SJCRH30 (cell line): ENCODE measurements at places on chromosomes 5 and 9. TPM values are rescaled to one million over a fixed set of nuclear protein-coding genes. Genes with fewer than 3 reads are reported as not detected.

The ABLIM3 gene
- 0.10 and 0.33 TPM in 2 replicates for total RNA-seq

The AMBP gene
- total RNA-seq = 0.55 and 0.81 TPM in 2 replicates

The GFRA3 gene
- total RNA-seq = 0.15 TPM in 1 of 2 replicates, not detected in the other

The FIBCD1 gene
- total RNA-seq = 2.8 TPM in 1 of 2 replicates, not detected in the other

The SLC25A2 gene
- 0.08 TPM in 1 of 2 replicates, not detected in the other for total RNA-seq

The SPATA31C1 gene
- total RNA-seq = 0.10 and 0.14 TPM in 2 replicates

The SHOC1 gene
- total RNA-seq = 0.58 and 0.85 TPM in 2 replicates

The TLE1 gene
- total RNA-seq = 101 and 102 TPM in 2 replicates

The IRX2 gene
- 6.1 and 6.4 TPM in 2 replicates for total RNA-seq

The CYSRT1 gene
- total RNA-seq = 1.7 TPM in 2 replicates

The ANKRD55 gene
- not detected in 2 replicates for total RNA-seq

The RGS14 gene
- 4.0 and 4.8 TPM in 2 replicates for total RNA-seq

The NME5 gene
- not detected in 2 replicates for total RNA-seq

The ZDHHC11 gene
- 0.94 and 2.1 TPM in 2 replicates for total RNA-seq

The GDA gene
- not detected in 2 replicates for total RNA-seq

The SHB gene
- 14.7 and 14.9 TPM in 2 replicates for total RNA-seq

The SLC6A18 gene
- not detected in 2 replicates for total RNA-seq

The ALDOB gene
- total RNA-seq = not detected in 2 replicates

The CCDC152 gene
- 0.20 and 0.23 TPM in 2 replicates for total RNA-seq

The FBXW5 gene
- total RNA-seq = 37.1 and 40.4 TPM in 2 replicates

The GMCL2 gene
- total RNA-seq = not detected in 2 replicates

The PCDHB15 gene
- total RNA-seq = 0.86 and 0.91 TPM in 2 replicates

The AIF1L gene
- 0.53 and 1.0 TPM in 2 replicates for total RNA-seq

The CDKN2B-AS1 gene
- total RNA-seq = 8.4 TPM in 2 replicates

The BTNL3 gene
- not detected in 2 replicates for total RNA-seq

The PCDHA6 gene
- 0.10 TPM in 1 of 2 replicates, not detected in the other for total RNA-seq

The DCAF12 gene
- total RNA-seq = 36.8 and 40.3 TPM in 2 replicates

The LVRN gene
- 0.53 TPM in 2 replicates for total RNA-seq

The FCN1 gene
- total RNA-seq = not detected in 2 replicates

The LECT2 gene
- total RNA-seq = not detected in 2 replicates

The QRFP gene
- total RNA-seq = not detected in 2 replicates

The SH3GL2 gene
- 0.10 TPM in 1 of 2 replicates, not detected in the other for total RNA-seq

The CENPH gene
- 86.3 and 103 TPM in 2 replicates for total RNA-seq

The TEX48 gene
- not detected in 2 replicates for total RNA-seq
